ENCODE measurements at places on chromosomes 16 and 17.
A peak's percentile ranks its signal among the peaks of the same experiment; 100 is the strongest.

DNA sequence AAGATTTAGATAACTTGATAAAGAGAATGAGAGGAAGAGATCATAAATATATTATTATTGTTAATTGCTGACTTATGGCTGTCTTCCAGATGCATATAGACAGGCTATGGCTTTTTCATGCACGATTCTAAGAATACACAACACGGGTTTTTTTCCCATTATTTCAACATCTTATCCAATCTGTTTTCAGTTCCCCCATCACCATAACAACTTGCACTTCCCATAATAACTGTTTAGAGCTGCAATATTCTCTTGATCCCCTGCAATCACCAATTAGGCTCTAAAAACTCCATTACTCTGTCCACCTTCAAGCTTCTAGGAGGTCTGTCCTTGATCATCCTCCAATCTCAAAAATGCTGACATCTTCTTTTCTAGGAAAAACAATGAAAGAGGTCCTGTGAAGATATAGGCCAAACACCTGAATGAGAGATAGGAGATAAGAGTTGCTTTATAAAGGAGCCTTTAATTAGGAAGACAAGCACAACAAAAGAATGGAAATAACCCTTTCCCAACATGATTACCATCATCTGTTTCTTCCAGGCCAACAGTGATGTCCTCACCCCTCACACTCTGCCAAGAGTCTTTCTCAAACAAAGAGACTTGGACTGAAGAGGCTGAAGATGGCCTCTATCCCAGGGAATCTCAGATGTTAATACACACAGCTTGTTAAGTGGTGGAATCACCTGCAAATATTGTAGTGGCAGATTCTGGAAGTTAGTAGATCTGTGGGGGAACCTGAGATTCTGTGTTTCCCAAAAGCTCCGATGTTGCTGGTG lies 32.2 kb upstream of the CCL2 start:
- no peak for DNase-seq

DNA sequence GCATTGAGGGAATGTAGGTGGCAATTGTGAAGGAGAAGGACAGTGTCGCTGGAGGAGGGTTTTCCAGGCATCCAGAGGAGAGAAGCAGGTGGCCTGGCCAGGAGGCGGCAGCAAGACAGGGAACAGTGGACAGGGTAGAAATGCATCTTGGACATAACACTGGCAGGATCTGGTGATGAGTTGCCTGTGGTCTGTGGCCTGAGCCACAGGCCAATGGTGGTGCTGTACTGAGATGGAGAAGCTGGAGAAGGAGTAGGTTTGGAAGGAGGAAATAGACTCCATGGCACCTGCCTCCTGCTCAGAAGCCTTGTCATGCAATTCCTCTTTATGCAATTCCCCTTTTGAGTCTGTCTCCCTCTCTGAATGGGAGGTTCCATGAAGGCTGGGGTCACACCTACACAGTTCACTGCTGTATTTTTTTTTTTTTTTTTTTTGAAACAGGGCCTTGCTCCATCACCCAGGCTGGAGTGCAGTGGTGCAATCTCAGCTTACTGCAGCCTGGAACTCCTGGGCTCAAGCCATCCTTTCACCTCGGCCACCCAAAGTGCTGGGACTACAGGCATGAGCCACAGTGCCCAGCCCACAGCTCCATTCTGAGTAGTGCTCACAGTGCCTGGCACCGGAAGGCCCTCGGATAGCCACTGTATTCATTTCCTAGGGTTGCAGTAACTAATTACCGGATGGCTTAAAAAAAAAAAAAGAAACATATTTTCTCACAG lies 13.5 kb upstream of the CACNG4 start:
- DNase-seq: no peak

DNA sequence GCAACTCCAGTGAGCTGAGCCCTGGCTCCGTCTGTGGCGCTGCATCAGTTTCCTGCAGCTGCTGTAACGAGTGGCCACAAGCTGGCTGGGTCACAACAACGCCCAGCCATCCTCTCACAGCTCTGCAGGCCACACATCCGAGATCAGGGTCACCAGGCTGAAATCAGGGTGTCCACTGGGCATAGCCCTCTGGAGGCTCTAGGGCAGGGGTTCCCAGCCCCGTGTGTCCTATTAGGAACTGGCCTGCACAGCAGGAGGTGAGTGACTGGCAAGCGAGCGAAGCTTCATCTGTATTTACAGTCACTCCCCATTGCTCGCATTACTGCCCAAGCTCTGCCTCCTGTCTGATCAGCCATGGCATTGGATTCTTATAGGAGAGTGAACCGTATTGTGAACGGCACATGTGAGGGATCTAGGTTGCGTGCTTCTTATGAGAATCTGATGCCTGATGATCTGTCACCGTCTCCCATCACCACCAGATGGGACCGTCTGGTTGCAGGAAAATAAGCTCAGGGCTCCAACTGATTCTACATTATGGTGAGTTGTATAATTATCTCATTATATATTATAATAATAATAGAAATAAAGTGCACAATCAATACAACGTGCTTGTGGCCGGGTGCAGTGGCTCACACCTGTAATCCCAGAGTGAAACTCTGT lies 176.5 kb downstream of the SEC14L1 start:
- DNase-seq: no peak

DNA sequence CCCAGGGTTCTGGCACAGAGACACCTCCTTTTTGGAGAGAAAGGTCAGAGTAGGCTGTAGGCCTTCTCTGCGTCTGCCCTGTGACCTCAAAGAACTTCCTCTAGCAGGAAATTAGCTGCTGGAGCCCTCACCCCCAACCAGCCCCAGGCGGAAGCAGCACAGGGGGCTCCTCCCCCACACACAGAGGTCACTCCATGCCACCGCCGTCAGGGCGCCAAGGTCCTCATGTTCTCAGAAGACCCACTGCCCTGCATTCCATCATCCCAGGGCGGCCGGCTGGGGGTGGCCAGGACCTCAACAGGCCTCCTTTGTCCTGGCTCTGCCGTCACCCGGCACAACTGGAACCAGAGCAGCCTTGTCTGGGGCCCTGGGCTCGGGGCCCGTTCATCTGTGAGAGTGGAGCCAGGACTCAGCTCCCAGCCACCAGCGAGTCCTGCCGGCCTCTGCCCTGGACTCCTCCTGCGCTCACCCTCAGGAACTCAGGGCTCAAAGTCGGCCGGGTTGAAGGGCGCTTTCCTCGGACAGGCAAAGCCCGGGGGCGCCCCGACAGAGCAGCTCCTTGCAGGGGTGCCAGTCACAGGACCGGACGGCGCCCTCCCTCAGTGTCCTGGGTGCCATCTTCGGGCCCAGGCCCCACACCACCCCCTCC lies 1.2 kb downstream of the TMC6 start:
- DNase-seq: peak; percentile 83

DNA sequence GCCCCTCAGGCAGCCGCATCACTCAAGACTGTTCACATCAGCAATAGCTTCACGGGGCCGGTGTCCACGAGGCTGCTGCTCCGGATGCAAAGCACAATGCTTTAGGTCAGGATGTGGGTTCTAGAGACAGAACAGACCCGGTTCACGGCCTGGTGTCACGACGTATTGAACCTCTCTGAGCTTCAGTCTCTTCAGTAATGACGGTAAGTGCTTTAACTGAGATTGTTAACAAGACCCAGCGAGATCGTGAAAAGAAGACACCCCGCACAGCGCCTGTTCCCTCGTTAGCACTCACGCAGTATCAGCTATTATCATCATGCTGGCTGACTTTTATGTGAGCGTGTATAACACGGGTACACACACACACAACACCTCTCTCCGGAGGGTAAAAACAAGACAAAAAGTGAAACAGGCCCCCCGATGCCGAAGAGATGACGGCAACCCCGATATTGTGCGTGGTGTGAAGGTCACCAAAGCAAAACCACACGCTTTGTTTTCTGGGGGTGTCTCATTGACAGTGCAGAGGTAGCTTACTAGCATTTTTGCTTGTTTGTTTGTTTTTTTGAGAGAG lies 21.4 kb upstream of the ABR start:
- no peak for DNase-seq

DNA sequence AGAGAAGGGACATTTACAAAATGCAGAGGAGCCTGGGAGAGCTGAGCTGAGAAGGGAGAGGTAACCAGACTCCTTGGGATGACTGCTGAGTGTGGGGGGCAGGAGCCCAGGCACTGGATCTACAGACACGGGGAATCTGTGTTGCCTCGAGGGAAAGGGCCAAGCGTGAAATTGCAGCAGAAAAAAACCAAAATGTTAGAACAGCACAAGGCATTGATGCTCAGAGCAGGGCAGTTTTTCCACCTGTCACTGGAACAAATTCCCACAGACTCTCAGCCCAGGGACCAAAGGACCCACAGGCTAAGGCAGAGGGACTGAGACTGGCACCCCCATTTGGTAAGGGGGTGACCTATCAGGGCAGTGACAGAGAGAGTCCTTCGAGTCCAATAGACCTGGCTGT lies 2.0 kb downstream of the PITPNM3 start:
- peak; percentile 44 for DNase-seq

DNA sequence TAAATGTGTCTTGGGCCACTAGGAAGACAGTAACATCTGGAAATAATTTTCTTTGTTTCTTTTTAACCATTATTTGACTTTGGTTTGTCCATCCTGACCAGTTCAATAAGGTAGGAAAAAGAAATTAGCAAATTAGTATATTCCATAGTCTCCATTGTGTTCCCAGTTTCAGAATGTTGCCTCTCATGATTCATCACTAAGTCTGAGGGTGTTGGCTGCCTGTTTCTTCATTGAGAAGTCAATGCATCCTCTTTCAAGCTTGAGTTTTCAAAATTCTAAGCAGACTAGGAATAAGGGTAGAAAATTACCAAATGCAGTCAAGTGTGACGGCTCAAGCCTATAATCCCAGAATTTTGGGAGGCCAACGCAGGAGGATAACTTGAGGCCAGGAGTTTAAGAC lies 41.9 kb downstream of the ZFHX3 start:
- DNase-seq: no peak

DNA sequence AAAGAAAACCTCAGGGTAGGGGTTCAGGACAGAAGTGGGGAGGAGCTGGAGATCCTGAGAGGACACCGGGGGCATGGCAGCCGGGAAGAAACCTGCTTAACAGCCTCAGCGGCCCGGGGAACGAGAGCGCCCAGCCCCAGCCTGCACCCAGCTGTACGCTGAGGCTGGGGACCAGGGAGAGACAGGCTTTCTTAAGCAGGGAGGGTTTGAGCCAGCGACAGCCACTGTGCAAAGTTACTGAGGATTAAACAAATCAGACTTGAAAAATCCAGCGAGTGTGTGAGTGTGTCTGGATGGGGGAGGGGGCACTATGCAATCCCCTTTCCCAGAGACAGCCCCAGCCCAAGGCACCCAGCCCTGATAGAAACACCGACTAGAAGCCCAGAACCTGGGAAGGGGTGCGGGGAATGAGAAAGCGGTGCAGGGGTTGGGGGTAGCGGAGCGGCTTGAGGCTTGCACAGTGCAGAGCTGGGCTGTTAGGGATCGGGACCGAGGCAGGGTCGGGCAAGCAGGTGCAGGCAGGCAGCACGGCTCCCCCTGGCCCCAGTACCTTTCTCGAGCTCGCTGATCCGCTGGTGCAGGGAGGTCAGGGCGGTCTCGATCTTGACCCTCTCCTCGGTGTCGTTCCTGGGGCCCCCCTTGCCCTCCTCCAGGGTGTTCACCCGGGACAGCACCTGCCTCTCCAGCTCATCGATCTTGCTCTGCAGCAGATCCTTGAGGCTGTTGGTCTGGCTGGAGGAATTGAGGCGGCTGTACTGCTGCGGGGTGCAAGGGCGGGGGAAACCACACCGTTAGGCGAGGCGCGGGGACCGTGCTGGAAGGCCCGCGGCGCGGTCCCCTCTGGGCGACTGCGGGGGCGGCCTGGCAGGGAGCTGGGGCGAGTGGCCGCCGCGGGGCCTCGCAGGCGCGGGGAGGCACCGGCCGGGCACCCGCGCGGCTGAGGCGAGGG lies 1.2 kb downstream of the NPTX1 start:
- no peak for DNase-seq

DNA sequence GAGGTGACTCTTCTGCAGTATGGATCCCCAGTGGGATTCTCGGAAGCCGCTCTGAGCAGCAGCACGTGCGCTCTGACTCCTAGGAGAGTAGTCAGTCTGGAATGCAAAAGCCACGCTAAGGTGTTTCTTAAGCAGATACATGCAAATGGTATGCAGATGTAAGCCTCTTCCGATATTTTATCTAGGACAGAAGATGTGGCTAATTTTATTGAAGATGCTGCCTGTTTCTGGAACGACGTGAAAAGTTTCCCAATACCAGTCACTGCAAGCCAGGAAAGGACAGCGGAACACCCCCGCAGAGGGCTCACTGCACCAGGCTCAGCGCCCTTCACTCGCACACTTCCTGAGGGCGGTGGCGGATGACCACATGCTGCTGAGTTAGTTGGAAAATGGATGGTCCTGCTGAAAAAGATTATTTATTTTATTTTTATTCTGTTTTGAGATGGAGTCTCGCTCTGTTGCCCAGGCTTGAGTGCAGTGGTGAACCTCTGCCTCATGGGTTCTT lies 10.1 kb downstream of the FADS6 start:
- no peak for DNase-seq

Data from kidney (tissue), 22 donors.